ENCODE measurements at places on chromosomes 6 and 20.

DNA sequence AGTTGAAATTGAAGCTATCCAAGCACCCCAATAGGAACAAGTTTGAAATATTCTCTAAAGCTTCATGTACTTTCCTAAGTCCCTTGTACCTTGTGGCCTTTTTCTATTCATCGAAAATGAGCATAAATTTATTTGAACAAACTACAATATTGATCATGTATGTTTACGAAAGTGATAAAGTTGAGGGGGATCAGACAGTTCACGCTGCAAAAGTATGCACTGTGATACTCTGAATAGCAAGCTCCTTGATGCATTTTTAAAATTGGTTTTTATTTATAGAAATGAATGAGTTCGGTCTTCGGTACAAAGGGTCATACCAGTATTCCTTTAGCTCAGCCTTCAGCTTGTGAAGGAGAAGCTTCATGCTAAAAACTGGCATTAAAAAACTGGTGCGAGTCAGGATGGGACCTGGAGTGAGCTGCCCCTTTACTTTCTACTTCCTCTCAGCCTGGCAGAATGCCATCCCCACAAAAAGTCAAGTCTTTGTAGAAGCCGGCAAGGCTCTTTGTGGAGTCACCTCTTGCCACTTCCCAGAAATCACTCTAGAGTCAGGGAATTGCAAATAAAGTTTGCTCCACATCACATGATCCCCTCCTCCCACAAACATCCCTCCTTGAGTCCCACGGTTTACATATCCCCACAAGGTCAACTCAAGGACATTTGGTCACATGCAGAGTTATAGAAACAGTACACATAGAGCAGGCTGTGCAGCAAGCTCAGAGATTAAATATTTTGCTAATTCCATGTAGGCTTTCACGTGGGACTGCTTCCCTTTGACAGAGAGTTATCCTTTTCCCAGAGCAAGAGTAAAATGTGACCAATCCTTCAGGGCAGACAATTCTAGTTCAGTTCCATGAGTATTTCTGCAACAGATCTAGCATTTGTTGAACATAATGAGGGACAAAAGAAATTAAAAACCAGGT is 34.6 kb upstream of the ADGRF1 start:
- no peak for DNase-seq

DNA sequence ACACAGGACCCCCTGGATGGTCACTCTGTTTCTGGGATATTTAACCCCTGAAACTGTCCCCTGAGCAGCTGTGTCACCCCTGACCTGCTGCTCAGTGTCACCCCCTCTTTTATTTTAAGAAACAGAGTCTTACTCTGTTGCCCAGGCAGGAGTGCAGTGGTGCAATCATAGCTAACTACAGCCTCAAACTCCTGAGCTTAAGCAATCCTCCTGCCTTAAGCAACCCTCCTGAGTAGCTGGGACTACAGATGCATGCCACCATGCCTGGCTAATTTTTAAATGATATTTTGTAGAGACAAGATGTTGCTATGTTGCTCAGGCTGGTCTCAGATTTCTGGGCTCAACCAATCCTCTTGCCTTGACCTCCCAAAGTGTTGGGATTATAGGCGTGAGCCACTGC is 21.5 kb upstream of the GTSF1L start:
- peak; percentile 80 for DNase-seq

GRCh38 chr6:141851063-141851462 is 281.7 kb upstream of the GJE1 start:
- DNase-seq: no peak

DNA sequence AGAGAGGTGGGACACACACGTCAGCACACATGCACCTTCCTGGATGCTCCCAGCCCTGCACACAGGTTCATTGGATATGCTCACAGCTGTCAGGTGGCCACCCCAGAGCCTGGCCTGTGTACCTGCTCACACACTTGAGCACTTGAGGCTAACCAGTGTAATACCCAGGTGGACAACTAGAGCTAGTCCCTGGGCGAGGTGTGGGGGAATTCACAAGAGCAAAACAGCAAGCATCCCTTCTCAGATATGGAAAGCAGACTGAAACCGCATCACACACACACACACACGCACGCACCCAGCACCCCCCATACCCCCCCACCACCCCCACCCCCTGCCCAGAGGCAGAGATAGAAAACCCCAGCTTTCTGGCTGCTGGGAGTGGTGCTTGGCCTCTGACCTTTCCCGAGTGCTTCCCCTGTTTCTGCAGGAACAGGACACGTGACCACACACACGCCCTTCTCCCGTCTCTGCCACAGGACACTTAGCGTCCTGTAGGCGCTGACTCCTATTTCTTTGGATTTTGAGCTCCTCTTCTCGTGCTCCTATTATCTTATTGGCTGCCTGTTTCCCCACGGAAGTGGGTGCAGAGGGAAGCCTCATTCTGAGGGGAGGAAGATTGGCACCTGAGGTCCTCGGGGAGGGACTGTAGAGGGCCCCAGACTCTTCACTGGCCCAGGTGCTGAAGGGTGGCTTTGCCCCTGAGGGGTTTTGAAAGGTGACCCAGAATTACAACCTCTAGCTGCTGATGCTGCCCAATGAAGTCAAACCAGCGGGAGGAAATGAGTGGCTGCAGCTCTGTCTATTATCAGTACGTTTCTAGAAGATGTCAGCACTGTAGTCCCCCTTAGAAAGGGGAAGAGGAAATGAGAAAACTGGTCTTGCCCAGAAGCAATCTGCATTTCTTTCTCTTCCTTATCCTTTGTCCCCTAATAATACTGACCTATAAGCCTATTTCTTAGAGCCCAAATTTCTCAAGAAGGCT is 65.8 kb downstream of the SYTL3 start:
- peak; percentile 42 for DNase-seq

DNA sequence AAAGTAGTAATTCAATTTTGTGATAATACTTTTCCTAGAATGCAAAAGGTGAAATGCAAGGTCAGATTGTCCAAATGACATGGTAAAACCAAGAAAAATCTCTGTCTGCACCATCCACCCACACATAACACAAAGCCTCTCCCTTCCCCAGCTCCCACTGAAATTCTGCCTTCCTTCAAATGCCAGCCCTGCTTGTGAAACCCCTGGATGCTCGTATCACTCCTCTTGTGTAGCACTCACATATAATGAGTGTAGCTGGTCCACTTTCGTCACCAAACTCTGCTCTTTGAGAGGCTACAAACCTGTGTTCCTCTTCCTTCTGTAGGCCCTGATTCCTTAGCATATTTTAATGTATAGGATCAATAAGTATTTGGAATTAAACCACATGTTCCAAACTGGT is 123.6 kb upstream of the BEND6 start:
- DNase-seq: no peak

DNA sequence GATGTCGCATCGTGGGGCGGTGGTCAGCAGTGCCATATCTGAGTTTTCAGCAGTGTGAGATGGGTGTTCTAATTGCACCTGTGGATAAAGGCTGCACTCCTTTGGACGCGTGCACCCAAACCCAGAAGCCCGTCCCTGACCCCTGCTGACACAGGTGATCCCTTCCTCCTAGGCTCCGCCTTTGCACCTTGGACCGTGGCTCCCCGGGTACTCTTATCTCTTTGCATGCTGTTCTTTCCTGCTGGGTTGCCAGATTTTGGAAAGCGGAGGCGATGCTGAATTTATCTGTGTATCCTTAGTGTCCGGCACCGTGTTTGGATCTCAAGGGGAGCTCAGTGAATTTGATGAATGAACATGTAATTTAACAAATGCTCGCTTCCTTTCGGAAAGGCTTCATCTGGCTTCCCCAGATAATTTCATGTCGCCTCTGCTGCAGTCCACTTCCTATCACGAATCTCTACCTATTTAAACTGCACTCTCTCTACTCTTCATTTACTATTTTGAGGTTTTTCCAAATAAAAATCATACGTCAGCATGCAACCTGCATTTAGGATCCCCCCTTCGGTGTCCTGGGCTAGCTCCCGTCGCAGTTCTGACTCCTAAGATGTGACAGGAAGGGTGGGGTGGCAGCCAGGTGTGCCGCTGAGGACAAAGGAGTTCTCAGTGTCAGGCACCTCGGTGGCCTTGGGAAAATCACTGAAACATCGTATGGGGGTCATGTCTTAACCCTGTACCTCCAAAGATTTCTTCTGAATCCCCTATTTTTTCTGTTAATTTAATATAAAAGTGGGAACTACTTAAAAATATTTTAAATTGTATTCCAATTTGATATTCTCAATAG is 753 bp upstream of the PERP start:
- DNase-seq: no peak

DNA sequence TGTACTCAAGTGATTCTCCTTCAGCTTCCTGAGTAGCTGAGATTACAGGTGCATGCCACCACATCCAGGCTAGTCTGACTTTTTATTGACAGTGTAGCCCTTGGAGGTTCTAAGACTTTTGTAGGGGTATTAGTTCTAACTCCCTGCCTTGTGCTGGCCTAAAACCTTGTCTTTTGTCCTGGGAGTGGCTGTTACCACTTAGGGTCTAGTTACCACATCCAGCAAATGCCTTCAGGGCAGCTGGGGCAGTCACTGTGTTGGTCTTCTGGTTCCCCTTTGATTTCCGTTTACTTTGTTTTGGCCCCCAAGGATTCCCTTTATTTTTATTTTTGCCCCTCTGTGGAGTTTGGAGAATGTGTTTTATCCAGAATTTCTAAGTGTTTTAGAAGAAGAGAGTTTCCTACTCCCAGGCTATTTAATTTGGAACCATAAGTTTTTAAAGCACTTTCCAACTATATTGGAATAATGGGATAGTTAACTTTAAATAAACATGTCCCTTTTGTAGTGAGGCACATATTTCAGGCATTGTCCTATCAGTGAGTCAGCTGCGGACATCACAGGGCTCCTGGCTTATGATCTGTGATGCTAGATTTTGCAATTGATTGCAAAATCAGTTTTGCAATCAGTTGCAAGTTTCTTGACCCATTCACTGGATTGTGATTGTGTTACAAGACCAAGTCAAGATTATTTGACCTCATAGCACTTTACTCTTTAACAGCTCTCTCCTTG is 25.0 kb downstream of the IL22RA2 start:
- peak; percentile 95 for DNase-seq

- DNase-seq: peak; percentile 35
Observed at GRCh38 chr6:13273202-13273930, 55.0 kb downstream of the TBC1D7 start.

DNA sequence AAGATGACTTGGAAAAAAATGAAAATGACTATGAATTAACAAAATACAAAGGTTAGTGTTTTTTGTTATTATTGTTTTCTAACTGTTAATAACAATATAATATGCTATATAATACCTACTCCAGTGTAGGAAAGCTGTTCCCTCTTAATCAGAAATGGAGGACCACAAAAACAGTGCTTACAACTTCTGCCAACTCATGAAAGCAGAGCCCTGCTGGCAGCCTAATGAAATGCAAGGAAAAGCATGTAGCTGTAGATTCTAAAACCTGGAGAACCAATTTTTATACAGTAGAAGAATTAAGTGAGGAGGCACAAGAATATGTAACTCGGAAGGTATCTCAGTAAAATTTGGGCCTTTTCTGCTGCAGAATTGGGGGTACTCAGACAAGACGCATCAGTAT is 29.4 kb downstream of the PHIP start:
- DNase-seq: peak; percentile 47

DNA sequence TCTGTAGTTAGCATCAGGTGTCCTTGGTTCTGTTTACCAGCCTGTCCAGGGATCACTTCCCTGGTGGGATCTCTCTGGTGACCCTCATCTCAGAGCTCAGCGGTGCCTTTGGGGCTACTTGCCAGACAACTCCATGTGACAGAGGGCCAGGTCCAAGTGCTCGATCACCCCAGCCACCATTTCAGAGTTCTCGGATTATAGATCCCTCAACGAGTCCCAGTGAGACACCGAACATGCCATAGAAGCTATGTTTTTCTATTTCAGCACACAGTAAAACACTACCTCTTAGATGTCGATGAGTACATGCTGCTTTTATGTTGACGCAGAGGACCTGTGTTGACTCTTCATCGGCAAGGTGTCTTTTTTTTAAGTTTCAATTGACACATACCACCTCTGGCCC is 170.1 kb upstream of the AKAP12 start:
- DNase-seq: no peak

DNA sequence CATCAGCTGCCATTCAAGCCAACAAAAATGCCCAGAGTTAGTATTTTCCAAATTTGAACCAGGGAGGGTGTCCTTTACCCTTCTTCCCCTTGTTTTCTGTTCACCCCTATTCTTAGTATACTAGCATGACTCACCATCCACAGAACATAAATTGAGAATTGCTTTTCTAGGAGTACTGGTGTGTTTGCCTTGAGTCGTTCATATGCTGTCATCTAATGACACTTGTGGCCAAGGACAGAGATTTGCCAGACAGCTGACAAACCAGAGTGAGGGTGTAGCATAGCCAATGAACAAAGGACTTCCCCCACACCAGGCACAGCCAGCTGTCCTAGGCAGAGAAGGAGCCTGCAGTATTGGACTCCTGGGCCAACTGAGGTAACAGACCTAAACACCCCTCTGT is 62.2 kb downstream of the FILIP1 start:
- DNase-seq: no peak

DNA sequence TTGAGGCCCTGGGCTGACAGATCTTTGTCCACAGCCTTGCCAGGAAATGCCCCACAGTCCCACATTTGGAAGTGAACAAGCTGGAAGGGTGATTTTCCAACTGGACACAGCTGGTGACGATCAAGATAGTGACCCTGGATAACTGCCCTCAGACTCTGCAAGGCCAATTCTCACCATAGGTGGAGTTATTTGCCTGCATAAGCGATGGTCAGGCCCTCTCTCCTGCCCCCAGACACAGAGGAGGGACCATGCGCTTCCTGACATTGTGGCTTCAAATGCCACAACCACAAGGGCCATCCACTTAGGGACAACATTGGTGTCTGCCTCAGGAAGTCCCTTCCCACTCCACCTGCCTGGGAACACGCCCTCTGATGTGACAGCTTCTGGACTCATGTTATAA is 96.0 kb downstream of the JPH2 start:
- DNase-seq: no peak

- DNase-seq: no peak
Observed at GRCh38 chr20:33068251-33068939, 11.0 kb upstream of the BPIFB4 start.

DNA sequence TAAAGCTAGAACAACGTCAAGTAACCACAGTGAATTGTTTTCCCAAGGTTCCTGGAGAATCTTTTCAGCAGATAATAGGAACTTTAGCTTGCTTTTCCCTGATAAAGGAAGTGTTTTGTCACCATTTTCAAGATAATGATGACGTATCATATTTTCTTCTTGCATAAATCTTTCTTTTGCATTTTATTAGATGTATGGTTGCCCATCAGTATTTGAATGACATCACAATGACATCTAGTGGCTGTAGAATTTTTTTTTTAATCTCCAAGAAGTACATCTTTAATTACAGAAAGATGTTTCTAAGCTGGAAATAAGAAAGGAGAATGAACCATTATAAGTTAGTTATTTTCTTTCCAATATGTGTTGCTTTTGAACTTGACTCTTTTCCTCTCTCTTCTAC is 83.0 kb downstream of the CENPW start:
- peak; percentile 7 for DNase-seq

GRCh38 chr6:117681162-117681741 is 6.0 kb downstream of the NUS1 start:
- DNase-seq: no peak

GRCh38 chr6:100246206-100246605 is 218.5 kb downstream of the SIM1 start:
- DNase-seq: no peak

GRCh38 chr6:164533045-164533362 is 776.4 kb downstream of the C6orf118 start:
- DNase-seq: no peak

GRCh38 chr6:128600397-128600951 is 80.1 kb upstream of the PTPRK start:
- peak; percentile 88 for DNase-seq

Measured in NB4 (cell line).